Bone marrow (tissue), 2 donors: ENCODE measurements at places on chromosomes 13 and 19.

- no peak for DNase-seq
These were observed 211.8 kb upstream of the ZNF536 start for GRCh38 chr19:30160426-30160825.

- no peak for DNase-seq
These were observed 21.1 kb downstream of the PROSER1 start for GRCh38 chr13:39016787-39017186.

GRCh38 chr13:23202383-23202782 lies 21.6 kb downstream of the SGCG start:
- no peak for DNase-seq

DNA sequence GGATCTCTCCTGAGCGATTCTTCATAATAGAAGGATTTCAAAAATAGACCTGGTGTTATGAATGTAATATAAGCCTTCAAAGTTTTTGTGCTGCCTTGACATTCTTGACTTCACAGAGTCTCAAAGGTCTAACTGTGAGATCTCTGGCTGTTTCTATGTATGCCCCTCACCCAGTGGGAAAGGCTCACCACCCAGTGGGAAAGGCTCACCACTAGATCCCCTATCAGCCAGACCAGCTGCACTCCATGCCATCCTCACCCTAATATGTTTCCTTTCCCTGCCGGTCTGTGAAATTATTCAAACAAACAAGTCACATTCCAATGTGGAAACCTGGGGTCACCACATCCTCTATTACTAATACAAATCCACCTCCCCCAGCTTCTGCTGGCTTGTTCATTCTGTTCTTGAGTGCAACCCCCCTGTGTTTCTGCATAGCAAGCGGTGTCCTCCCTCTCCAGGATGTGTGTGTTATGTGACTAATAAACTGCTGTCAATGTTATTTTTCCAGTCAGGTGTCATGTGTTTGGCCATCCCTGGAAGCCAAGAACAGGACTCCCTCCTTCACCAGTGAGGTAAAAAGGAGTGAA lies 13.8 kb upstream of the SLITRK1 start:
- DNase-seq: no peak

DNA sequence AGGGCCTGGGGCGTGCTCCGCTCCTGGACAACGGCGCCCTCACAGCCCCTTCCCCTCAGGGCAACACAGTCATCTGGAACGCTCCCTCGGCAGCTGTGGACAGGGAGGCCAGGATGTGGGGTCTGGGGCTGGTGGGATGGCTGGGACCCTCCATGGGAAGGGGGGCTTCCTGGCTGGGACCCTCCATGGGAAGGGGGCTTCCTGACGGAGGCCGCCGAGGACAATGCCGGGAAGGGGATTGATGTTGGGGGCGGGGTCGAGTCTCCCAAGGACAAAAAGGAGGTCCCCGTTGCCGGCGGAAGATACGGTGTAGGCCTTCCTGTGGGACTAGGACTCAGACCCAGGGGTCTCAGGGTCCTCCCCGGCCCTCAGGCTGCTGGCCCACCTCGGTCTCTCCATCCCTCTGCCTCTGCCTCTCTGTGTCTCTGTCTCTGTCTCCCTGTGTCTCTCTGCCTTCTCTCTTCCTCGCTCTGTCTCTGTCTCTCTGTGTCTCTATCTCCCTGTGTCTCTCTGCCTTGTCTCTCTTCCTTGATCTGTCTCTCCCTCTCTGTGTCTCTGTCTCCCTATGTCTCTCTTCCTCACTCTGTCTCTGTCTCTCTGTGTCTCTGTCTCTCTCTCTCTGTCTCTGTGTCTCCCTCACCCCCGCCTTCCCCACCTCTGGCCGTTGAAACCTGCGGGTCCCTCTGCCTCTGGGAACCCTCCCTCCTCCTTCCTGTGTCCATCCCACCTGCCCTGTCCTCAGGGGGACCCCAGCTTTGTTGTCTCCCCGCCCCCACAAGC lies 2.7 kb upstream of the MADCAM1 start:
- no peak for DNase-seq

DNA sequence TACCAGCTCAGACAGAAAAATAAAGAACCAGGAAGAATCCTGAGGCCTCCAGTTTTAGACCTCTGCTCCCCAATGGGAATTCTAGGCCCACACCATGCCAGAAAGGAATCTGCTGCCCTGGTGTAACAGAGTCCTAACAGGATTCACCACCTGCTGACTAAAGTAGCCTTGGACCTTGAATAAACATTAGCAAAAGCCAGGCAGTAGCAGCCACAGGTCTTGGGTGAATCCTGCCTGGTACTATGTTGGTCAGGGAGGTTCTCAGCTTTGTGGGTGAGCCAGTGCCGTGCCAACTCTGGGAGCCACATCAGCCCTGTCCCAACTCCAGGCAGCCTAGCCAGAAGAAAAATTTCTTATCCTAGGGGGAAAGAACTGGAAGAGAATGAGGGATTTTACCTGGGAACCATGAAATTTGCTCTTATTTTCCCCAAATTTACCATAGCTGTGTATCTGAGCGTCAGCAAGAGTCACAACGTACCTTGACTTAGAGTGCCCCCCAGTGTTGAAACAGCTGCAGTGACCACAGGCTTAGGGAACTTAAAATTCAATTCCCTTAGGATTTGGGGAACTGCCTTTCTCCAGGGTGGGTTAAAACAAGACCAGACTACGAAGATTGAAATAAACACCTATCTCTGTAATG lies 1895.6 kb upstream of the PRR20A start:
- DNase-seq: no peak

GRCh38 chr13:98409281-98409680 lies 167.6 kb downstream of the STK24 start:
- no peak for DNase-seq

DNA sequence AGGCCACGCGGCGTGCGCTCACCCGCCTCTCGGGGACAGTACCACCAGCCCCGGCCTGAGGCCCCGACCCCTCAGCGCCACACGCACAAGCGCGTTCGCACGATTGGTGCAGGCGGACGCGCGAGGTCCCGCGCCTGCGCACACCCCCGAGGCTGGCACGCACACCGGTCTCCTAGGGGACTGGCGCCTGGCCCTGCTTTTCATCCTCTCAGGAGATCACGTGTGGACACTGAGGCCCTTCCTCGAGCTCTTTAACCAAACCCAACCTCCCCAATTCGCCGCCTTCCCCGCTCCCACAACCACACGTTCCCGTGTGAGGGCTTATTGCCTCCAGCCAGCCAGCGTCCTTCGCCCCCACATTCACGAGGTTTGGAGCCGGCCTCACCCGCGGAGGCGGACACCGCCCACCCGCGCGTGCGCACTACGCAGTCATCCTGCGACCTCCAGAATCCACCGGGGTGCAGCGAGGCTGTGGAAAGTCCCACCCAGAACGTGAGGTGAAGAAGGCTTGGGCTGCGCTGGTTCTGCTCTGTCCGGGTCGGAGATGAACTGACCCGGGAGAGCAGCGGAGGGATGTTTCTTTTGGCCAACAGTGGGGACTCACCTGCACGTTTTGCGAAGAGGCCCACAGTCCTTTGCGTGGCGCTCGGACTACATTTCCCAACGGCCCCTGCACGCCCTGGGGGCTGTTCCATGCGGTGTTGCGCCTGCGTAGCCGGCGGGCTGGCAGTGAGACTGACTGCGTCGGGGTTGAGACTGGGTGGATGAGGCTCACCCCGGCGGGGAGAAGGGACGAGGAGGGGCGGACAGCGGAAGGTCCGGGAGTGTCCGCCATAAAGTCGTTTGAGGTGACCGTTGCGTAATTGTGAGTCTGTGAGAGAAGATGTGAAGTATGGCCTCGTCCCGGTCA lies 539 bp upstream of the ZNF667 start:
- DNase-seq: peak; percentile 53

GRCh38 chr13:98278068-98278724 lies 101.1 kb upstream of the RNF113B start:
- no peak for DNase-seq

- no peak for DNase-seq
These were observed 202.4 kb downstream of the LMO7 start for GRCh38 chr13:75838366-75839005.

DNA sequence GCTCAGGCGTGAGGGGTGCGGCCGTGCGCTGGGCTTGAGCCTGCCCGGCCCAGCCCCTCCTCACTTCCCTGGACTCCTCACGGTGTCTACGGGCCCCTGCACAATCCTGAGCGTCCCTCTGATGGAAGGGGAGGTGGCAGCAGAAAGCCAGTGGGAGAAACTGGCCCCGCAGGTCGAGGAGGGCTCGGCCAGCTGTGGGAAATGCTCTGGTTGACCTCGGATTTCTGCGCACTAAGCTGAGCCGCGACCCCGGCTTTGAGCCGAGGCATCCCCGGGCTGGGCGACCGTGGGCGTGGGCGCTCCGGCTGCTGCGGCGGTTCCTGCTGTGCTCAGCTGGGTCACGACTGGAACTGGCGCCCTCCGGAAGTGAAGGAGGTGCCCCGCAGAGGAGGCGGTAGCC lies 70.1 kb downstream of the ZNF208 start:
- DNase-seq: no peak

GRCh38 chr13:30892966-30893365 lies 13.1 kb upstream of the MEDAG start:
- no peak for DNase-seq

DNA sequence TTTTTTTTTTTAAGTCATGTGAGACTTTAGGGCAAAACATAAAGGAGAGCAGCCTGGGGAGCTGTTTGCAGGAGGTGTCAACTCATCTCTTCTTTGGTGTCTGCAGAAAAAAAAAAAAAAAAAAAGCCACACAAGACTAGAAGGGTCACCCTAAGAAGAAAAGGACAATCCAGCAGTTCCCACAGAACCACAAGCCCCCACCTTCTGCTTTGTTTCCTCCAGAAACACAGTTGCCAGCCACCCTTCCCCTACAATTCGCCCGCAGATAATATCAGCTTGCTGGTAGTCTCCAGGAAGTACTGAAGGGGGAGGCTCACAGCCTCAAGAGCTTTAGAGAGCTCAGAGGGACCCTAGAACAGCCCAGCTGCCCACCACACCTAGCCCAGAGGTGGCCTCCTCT lies 22.3 kb upstream of the ZBTB7A start:
- no peak for DNase-seq

DNA sequence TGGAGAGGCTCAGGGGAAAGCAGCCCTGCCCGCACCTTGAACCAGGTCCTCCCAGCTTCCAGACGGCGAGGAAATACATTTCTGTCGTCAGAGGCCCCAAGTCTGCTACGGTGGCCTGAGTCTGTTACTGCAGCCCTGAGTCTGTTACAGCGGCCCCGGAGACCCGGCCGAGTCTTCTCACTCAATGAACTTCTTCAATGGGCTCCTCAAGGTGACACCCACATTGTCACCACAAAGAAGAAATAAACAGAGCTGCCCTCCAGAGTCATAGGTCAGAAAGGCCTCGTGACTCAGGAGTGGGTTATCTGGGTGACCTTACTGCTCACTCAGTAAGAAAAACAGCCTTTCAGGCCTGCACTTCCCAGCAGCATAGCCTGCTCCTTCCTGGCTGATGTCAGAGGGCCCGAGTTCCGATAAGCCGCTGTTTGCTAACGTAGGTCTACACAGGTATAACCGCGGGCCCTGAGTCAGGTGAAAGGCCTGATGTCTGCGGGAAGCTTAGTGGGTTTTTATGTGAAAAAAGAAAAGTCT lies 66.9 kb upstream of the TM9SF2 start:
- no peak for DNase-seq

GRCh38 chr19:7983286-7983950 lies 22.0 kb downstream of the ELAVL1 start:
- DNase-seq: no peak

DNA sequence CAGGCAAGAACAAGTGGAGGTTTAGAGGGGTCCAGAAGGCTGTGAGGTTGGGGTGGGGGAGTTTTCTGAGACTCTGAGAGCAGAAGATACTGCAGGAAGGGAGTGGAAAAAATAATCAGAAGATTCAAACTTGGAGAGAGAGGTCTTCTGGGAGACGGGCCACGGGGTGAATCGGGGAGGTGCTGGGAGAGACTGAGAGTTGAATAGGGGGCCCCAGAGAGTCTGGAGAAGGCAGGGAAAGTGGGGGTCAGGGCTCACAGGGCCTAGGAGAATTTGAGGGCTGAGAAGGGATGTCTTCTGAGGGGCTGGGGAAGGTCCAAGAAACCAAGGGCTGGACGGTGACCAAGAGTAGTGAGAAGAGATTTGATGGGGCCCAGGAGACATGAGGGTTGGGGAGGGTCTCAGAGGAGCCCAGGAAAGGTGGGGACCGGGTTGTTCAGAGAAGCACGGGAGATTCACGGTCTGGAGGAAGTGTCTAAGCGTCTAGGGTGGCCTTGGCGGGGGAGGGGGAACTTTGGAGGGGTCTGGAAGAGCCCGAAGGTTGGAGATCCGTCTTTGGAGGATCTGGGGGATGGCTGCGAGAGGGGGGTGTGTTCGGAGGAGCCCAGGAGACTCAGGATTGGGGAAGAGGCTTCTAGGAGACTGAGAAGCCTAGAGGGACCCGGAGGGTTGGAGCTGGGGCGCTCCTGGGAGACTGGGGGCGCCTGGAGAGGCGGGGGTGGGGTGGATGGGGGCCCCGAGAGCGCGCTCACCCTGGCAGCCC lies 1.5 kb downstream of the KCNC3 start:
- no peak for DNase-seq

DNA sequence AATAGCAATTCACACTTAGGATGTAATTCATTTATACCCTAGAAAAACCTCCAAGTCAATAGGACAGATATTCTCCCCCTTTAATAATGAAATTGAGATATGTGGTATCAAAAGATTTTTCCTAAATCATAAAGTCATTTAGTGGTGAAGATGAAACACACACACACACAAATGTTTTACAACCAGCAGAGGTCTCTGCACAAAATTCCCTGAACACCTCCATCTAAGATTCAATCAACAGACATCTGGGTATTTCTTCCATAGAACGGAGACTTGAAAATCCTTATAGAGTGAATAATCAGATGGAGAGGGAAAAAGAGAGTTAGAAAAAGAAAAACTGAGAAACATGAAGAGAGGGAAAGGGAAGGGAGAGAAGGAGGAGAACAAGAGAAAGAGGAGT lies 52.8 kb downstream of the MYCBP2 start:
- DNase-seq: no peak

GRCh38 chr13:43848001-43848649 lies 31.4 kb downstream of the CCDC122 start:
- no peak for DNase-seq

GRCh38 chr13:51645154-51645650 lies 60.9 kb downstream of the WDFY2 start:
- peak; percentile 48 for DNase-seq

DNA sequence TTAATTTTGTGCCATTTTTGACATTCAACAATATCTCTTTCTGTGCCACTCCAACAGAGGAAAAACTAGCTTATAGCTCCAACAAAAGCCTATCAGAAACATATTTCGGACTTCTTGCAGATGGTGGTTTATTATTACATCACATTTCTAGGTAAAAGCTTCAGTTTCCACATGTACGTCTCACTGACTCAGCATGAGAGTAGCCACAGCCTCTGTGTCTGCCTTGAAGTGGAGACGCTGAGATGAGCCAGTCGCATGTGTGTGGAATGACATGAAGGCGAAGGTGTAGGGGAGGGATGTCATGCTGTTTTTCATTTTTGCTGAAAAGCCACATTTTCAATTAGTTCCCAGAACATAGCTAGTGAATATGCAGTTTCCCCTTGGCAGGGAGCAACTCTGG lies 598.6 kb downstream of the EFNB2 start:
- DNase-seq: no peak

- DNase-seq: no peak
These were observed 89.8 kb downstream of the GNG7 start for GRCh38 chr19:2612619-2613249.
